ENCODE measurements at places on chromosomes 2 and 18.

DNA sequence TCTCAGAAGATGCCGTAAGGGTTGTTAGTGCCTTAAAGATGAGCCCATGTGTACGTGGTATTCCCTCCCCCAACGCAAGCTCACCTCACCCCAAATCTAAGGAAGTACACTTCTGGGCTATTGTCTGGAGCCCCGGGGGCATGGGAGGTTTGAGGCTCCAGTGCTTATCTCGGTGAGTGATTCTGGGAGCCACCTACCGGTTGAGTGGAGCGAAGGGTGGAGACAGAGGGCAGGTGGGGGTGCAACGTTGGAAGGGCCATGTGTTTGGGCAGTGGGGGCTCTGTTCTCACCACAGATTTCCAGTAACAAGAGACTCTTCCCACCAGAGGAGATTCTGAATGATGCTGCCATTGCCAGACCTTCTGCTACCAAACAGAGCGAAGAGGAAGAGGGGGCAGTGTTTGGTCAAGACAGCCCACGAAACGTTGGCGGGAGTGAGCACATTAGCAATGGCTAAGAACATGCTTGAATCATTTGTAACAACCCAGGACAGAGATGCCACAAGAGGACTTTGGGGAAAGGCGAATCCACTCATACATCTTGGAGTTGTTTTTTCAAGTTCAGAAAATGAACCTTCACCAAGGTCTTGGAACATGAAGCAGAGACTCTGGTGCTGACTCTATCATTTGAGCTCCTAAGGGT lies 38.7 kb downstream of the TWIST2 start:
- no peak for DNase-seq

DNA sequence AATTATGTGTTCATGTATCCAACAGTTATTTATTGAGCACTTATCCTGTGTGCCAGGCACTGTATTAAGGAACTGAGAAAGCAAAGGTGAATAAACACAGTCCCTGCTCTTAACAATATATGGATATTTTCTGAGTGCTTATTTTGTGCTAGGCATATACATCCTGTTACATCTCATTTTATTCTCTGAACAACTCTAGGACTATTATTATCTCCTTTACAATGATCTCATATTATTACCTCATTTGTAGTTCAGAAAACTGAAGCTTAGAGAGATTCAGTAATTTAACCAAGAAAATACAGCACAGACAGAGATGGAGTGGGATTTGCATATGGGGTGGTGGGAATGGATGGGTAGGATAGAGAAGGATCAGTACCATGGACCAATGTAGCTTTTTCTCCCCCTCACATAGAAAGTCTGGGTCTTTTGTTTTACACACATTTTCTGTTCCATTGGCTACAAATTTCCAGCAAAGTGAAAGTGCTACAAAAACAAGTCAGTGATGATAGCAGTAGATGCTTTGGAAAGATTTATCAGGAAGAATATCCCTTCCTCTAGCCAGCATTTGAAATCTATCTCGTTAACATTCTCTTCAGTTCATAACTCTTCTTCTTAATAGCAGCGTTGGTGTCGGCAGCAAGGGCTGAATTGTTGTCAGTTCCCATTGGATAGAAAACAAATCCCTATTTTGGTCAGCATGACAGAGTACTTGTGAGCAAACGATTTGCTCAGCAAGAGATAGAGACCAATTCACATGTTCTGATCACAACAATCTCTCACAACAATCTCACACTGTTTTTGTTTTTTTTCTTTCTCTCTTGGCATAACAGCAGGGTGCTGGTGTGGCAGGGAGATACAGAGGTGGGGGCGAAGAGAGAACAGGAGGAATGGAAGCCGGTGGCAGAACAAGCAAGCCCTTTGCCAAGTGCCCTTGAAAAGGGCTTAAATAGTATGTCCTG lies 102.2 kb upstream of the KCTD1 start:
- no peak for DNase-seq

DNA sequence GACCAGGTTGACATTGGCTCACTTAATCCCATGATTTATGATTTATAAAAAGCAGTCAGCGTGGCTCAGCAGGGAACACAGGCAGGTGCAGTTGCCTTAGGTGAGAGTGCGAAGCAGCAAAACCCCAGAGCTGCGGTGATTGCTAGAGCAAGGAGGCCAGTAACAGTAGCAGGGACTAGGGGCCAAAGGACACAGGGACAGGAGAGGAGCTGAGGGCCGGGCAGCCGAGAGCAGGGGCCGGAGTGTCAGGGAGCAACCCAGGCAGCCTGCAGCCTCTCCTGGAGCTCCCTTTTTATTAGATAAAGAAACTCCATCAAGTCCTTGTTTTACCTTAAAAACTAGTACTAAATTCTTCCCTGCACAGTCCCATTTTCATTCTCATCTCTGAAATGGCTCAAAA lies 4.3 kb downstream of the MC2R start:
- DNase-seq = no peak

GRCh38 chr2:32824070-32824809 lies 122.5 kb upstream of the LTBP1 start:
- DNase-seq = no peak

GRCh38 chr2:180959787-180960186 lies 20.6 kb upstream of the UBE2E3 start:
- no peak for DNase-seq

DNA sequence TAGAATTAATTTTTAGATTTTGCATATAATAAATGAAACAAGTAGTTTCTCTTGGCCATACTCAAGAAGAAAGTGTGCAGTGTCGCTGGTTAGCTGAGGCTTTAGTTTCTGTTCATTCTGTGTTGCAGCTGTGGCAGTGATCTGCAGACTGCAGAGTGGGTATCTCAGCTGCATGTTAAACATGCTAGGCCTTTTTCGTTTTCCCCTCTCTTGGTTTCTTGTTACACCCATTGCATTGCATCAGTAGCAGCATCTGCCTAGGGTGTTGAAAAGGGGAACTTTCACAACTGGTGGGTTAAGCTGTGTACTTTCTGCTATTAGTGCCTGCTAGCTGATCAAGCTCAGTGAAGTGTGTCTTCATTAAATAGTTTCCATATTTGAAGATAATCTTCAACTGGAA lies 51.3 kb downstream of the ACSL3 start:
- DNase-seq = no peak

DNA sequence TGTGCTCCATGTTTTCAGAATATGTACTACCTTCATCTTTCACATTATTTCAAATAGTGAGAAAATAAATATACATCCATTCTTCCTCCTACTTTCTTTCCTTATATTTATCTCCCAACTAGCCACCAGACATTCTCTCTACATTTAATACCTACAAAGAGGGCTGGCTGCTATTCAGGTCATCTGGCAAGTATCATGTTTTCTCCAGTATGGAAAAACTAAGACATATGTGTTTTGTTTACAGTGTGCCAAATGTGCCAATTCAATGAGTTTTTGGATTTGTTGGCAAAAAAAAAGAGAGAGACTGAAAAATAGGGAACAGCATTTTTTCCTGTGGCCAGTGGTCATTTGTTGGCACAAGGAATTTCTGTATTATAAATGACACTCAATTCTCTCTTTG lies 1207.3 kb downstream of the DPP10 start:
- DNase-seq = no peak

GRCh38 chr2:232308986-232309385 lies 69.6 kb upstream of the ALPP start:
- no peak for DNase-seq

All from neuronal stem cell (in vitro differentiated cells).